ENCODE measurements at places on chromosomes 5 and 9.

- DNase-seq, result no peak
These were observed 312.3 kb downstream of the MLLT3 start for GRCh38 chr9:20310024-20310423.

DNA sequence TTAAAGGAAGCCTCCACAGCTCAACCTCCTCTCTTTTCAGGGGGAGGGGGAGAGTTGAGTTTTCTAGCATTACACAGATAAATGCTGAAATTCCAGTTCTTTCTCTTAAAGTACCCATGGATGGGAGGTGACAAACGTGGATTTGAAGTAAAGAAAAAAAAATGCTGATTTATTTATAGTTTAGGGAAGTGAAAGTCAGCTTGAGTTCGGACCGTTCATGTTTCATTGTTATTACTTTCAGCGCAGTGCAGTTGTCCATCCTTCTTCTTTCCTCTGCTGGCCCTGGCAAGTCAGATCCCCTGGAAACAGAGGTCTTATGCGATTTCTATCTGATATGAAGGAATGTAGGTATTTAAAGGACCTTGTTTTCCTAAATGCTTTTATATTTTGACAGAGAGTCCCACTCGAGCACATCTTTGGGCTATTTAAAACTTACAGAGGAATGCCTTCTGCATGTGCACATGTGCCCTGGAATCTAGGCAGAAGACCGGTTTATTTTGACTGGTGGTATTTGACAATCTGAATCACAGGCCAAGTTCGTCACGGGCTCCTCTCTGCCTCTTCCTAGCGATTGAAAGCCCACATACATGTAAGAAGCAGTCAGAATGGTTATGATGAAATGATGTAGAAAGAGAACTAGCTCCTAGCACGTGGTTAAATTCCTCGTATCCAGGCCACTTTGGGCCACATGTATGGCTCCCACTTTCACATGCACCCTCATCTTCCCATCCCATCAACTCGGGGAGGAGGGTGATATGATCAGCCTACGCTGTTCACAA, 385.2 kb upstream of the KLF4 start:
- no peak for DNase-seq

GRCh38 chr5:78504704-78505677, 143.6 kb downstream of the LHFPL2 start:
- DNase-seq, result no peak

DNA sequence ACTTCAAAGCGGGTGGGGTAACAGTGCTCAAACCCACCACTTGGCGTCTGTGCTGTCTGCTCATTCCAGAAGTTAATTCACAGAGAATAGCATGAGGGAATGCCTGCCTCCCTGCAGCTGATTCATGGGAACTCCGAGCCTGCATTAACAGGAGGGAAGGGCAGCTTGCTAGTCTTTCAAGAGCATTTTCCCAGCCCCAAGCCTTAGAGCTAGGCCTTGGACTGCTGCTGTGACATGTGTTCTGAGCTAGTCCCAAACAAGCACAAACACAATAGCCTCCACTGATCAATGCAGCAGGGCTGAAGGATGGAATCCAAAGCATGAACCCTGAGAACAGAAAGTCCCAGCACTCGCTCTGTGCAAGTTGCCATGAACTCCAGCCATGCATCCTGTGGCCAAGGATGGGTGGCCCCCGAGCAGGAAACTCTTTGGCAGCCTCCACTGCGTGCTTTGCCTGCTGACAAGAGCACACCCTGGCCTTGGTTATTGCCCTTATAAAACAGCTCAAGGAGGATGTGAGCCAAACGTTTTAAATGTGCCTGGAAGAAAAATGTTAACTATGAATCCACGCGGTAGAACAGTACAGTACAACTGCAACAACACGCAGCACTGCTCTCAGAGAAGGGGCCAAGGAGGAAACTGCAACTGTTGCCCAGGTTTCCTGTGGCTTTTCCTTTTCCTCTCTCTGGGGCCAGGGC, 653.1 kb upstream of the KLF4 start:
- no peak for DNase-seq

- no peak for DNase-seq
These were observed 4.2 kb downstream of the SERINC5 start for GRCh38 chr5:80251636-80252035.

- DNase-seq, result no peak
These were observed 22.4 kb downstream of the NANS start for GRCh38 chr9:98078895-98079294.

GRCh38 chr9:112086627-112087026, 88.5 kb downstream of the SUSD1 start:
- DNase-seq, result no peak

Data from stimulated activated CD8-positive, alpha-beta memory T cell treated with anti-CD3 and anti-CD28 coated beads, Interleukin-4, amount 100 ng/mL, for 4 hours (primary cell).